ENCODE measurements at places on chromosomes 5 and 9.

GRCh38 chr9:96126321-96126881 is 175.6 kb downstream of the HSD17B3 start:
- no peak for DNase-seq

DNA sequence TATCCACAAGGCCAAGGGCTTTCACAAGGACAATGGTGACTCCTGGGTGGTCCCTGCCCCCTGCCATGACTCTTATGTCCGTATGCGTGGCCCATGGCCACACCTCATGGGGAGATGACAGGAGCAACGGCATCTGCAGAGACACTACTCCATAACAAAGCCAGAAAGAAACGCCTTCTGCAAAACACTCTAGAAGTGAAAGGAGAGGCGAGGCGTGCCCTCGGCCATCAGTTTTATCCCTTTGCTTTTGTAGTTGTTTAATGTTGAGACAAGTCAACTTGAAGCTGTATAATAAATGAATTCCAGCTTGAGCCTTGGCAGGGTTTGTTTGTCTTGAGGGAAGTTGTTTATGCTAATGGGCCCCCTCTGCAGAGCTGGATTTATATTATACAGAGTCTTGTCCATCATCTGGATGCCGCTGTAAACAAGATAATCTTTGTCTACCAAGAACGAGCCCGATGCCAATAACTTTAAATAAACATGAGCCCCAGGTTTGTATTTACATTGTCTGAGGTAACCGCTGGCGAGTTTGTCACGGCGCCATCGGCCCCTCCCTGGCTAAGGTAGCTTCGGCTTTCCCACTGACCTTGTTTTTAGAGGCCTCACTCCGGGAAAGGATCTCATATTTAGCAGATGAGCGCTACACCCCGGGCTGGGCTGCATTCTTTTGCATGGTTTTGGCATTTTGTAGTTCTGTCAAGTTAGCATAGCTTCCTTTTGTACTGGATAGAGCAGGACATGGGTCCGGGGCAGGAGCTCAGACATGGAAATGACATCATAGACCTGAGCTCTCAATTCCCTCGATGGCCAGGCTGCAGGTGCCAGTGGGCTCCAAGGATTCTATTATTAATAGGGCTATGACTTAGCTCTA is 165.3 kb downstream of the ERCC6L2 start:
- peak; percentile 53 for DNase-seq

DNA sequence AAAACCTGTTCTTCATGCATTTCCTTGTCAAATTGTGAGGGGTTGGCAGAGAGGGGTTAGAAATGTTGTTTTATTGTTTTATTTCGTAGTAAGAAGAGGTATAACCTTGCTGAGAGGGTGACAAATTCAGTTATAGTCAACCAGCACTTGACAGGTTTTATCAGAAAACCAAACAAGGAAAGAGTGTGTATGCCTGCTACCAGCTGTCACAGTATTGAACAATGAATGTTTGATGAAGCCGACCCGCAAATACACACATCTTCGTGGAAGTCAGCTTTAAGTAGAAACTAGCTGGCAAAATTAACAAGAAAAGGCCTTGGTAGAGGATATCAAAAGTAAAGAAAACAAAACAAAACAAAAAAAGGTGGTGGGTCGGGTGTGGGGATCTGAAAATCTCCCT is 214.6 kb upstream of the TLE4 start:
- no peak for DNase-seq

DNA sequence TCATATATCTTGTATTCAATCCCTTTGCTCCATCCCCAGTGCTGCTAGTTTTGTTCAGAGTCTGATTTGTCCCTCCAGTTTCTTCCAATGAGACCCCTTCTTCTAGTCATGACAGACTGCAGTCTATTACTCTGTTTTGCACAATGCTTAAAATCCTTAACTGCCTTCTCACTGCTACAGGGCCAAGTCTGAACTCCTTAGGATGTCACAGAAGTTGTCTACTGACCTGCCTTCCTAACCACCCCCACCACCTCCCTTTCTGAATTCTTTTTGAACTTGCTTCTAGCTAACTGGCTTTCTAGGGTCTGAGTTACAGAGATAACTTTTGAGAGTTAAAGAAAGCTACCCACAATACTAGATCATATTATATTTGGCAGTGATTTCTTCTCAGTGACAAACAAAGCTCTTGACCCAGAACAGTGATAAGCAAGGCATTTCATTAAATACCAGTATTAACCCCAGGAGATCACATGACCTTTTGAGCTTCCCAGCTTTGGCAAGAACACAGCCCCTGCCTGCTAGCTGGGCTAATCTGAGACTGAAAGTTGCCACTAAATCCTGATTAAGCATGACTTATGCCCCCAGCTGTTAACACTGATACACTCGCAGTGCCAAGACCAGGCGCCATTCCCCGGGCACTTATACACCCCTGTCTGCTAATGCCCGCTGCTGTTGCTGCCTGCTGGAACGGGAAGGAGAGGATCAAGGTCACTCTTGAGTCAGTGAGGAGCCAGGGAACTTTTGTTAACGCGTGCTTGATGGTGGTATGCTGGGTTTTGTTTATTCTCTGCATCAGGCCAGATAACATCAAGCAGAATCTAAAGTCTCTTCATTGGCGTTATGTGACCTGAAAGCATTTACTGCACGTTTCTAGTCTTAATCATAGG is 36.4 kb upstream of the ADAMTSL1 start:
- no peak for DNase-seq

DNA sequence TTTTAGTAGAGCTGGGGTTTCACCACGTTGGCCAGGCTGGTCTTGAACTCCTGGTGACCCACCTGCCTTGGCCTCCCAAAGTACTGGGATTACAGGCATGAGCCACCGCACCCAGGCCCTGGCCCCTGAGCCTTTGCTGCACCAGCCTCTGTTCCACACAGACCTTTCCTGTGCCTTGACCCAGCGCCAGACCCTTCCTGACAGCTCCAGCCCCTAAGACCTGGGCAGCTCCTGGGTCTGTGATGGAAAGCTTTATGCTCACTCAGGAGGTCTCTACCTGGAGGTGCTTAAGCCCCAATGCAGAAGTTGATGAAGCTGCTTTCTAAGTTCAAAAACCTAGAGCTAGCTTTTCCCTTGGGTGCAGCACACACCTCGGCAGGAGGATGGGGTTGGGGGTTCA is 58.8 kb upstream of the NEK6 start:
- DNase-seq = no peak

- peak; percentile 28 for DNase-seq
Observed at GRCh38 chr5:77167695-77168121, 42.8 kb upstream of the PDE8B start.

- DNase-seq = no peak
Observed at GRCh38 chr9:101693546-101694336, 44.7 kb downstream of the GRIN3A start.

DNA sequence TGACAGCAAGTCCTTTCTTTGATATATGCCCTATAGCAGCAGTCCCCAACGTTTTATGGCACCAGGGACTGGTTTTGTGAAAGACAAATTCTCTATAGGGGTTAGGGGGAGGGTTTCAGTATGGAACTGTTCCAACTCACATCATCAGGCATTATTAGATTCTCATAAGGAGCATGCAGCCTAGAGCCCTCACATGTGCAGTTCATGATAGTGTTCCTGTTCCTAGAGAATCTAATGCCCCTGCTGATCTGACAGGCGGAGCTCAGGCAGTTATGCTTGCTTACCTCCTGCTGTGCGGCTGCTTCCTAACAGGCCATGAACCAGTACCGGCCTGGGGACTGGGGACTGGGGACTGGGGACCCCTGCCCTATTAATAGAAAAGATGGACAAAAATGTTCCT is 2.7 kb upstream of the RAPGEF6 start:
- no peak for DNase-seq

DNA sequence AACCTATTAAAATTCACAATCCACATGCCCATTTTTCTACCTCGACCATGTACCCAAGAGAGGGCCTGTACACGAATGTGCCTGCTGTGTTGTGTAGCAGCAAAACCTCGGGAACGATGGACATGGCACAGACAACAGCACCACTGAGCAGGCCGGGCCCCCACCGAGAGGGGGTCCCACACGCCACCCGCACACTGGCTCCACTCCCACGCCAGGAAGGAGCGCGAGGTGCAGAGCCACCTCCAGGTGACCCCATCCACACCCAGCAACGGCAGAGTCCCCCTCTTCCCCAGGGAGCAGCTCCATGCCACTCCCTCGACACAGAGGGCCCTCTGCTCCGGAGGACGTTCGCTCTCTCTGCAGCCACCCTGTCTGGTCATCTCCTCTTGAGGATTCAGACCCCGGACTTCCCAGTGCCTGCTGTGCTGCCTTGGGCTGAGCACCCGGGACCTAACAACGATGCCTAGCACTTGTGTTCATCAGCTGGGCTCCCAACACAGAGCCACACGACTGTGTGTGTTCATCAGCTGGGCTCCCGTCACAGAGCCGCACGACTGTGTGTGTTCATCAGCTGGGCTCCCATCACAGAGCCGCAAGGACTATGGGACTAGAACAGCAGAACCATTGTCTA is 25.3 kb upstream of the ADAMTS2 start:
- no peak for DNase-seq

- no peak for DNase-seq
Observed at GRCh38 chr9:28583832-28584231, 1010.6 kb upstream of the C9orf72 start.

DNA sequence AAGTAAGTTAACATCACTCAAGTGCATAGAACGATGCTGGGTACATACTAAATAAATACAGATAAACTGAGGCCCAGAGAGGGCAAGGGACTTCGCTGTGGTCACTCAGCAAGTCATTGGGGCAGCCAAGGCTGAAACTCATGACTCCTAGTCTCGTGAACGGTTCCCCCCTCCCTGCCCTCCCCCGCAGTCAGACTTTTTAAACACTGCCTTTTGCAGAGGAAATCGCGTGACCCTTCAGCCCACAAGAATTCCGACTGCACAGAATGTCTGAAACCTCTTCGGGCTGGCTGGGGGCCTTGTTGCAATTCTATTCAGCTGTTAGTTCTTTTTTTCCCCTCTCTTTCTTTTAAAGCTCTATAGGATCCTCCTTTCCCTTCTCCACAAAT is 28.1 kb downstream of the NEK6 start:
- no peak for DNase-seq

DNA sequence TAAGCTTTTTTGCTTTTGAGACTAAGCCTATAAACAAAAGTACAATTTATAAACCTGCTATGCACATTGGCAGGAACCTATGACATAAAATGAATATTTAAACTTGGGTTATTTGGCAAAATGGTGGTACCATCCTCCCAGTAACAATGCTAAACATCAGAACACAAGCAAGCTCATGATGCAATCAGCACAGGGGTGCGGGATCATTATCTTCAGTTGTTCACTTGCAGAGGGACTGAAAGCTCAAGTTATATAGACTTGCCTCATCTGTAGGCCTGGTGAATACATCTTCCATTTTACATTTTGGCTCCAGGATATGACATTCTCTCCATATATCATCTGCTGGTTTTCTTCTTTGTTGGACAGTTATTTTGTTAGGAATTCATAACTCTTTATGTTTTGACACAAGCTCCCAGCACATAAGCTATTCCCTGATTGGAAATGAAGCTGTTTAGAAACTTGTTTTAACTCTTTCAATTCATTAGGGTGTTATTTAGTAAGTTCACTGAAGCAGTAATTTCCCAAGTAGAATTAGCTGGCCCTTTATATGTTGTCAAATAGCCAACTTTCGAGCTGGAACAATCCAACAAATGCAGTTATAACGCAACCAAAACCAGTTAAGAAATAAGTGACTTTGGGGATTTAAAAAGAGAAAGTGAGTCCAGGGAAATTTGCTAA is 124.7 kb upstream of the LIFR start:
- no peak for DNase-seq

- DNase-seq = no peak
Observed at GRCh38 chr9:100150214-100150613, 51.2 kb downstream of the INVS start.

DNA sequence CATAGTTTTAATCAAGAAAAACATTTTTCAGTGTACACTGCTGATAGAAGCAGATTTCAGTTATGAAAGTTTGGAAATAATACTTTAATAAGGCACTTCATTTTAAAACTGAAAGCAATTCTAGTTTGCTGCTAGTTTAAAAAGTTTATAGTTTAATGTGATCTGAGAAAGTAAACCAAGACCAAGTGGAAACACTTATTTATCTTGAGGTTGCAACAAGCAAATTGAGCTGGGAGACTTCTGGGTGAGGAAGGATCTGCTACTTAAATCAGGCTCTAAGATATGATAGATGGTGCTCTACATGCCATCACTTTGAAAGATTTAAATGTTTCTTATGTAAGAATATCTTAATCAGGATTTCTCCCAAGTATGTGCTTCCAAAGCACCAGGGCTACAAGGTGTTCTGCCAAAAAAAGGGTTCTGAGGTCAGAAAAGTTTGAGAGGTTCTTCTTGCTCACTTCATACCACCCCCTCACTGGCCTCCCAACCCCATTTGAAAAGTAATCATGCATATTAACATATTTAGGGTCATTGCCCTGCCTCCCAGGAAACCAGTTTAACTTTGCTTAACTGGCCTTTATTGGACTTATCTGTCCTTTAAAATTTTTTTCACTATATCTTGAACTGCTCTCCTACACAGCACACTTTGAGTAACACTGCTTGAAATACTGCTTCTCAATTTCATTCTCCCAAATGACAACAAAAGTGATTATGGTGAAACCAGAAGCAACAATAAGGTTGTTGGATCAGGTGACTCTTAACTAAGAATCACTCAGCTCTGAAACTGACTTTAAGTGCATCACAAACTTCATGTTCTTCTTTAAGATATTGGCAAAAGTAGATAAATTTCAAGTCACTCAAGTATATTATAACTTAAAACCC is 15.5 kb downstream of the SLC44A1 start:
- DNase-seq = no peak

GRCh38 chr5:137734962-137735554 is 831 bp downstream of the KLHL3 start:
- peak; percentile 21 for DNase-seq

DNA sequence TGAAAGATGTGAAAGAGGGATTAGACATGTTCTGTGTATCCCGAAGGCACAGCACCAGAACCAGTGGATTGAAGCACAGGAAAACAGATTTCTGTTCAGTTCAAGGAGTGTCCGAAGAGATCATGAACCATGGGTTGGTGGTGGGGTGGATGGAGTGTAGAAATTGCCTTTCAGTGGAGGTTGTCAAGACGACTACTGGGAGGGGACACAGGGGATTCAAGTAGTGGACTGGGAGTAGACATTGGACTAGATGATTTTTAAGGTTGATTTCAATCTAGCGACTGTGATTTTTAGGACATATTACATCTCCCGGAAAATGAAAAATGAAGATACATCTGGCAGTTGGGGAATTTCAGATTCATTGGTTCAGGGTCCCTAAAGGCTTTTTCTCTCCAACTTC is 35.9 kb upstream of the TNFAIP8 start:
- no peak for DNase-seq

- no peak for DNase-seq
Observed at GRCh38 chr5:7329141-7329540, 66.8 kb upstream of the ADCY2 start.

GRCh38 chr5:168114444-168115017 is 176.9 kb upstream of the WWC1 start:
- peak; percentile 54 for DNase-seq
